ENCODE measurements at places on chromosomes 13 and 19. TPM values are rescaled to one million over a fixed set of nuclear protein-coding genes. Genes with fewer than 3 reads are reported as not detected.

DNA sequence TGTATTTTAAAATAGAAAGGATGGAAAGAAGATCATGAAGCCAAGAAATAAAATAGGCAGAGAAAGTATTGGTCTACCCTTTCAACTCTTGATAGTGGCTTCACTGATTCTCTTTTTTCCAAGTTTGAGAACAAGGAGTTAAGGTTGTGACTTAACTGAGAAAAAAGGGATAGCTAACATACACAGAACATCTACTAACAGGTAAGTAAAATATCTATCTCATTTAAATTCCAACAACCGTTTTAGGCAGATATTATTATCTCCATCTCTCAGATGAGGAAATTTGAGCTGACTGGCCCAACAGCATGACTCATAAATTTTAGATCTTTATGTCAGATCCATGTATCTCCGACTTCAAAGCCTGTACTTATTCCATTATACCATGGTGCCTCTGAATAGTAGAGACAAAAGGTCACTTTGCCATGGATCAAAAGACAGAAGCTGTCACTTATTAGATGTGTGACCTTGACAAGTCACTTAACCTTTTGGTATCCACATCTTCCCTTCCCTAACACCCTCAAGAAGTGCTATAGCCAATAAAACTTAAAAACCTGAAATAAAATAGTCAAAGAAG lies 152.1 kb downstream of the DACH1 start:
- DNase-seq: no peak

- no peak for DNase-seq
Measured at GRCh38 chr19:3545669-3546034, 6.7 kb downstream of the TEKTIP1 start.

DNA sequence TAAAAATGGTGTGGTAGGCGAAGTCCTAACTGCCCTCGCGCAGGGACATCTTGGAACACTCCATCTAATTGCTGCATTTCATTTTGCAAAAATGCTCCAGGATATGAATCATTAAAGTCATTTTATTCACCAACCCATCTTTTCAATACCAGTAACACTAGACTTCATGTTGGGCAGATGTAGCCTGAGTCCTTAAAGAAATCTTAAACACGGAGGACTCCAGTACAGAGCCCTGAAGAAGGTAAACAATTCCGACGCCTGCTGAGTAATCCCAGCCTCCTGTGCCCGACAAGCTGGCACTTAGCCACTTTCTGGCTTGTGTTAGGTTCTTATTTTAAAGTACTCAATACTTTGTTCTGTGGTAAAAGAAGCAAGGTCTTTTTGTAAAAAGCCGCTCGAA lies 58.0 kb upstream of the IRS2 start:
- DNase-seq: peak; percentile 61

C1QTNF9 gene
- not detected for total RNA-seq
